ELR (cell line): ENCODE measurements at places on chromosomes 4 and X.

DNA sequence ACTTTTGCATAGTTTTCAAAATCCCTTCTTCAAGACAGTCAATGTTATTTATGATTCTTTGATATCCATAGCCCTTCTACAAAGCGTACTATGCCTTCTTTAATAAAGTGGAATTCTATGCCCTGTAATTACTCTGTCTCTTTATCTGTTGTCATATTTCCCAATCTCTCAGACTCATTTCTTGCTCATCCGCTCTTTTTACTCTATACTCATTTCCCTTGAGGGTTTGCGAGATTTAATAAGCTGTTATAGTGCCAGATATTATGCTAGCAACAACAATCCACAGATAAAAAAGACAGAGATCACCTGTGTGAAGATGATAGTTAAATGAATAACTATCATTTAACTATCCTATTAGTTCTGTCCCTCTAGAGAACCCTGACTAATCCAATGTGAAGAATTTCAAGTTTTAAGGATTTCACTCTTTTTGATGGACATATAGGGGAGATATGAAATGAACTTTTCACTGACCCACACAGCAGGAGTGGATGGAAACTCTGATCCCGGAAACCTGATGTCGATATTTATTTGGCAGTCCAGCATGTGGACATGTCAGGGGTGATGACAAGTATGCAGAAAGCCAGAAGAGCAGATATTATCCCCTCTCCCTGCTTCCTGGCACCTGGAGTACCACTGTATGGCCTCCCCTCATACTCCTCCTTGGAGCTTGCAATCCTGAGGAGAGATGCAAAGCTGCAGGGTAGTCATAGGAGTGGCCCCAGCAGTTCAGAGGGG lies 49.7 kb downstream of the TMEM156 start:
- DNase-seq, result no peak

DNA sequence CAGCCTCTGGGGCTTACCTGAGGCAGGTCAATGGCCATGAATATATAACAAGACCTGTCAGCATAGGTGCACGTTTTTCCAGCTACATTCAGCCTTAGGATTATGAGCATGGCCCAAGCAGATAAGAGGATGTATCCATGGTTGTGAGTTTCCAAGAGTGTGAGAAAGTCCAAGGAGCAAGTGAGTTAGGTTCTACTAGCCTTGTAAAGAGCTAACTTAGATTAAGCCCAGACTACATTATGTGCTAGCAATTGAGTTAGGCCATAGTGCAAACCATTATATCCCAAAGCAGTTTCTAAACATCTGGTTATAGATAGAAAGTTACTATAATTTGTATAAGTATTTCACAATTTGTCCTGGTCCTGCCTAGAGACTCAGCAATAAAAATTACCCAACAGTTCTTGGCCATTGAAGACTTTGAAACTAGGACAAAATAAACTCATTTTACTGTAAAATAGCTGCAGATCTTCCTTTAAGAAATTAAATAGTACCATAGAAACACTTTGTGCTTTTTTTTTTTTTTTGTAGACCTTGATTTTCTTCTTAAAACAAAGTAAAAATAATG lies 312.0 kb downstream of the CAMK2D start:
- no peak for DNase-seq

GRCh38 chr4:10019521-10020051 lies 1.7 kb downstream of the SLC2A9 start:
- no peak for DNase-seq

- DNase-seq, result no peak
Observed at GRCh38 chrX:63917296-63917695, 132.3 kb upstream of the ARHGEF9 start.

- no peak for DNase-seq
Observed at GRCh38 chr4:40412866-40413795, 78.0 kb downstream of the CHRNA9 start.

DNA sequence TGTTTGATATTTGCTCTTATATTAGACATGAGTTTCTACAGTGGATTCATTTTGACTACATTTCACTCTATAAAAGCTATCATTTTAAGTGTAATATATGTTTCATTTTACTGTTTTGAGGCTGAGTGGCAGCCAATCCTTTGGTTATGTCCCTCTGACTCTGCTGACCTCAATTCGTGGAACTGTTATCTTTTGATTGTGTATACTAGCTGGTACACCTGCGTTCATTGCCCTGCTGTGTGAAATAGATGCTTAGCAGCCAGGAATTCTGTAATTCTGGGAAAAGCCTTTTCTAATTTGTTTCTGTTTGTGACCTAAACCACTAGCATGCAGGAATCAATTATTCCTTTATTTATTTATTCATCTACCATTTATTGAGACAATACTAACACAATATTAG lies 269.4 kb upstream of the CT83 start:
- DNase-seq, result no peak

DNA sequence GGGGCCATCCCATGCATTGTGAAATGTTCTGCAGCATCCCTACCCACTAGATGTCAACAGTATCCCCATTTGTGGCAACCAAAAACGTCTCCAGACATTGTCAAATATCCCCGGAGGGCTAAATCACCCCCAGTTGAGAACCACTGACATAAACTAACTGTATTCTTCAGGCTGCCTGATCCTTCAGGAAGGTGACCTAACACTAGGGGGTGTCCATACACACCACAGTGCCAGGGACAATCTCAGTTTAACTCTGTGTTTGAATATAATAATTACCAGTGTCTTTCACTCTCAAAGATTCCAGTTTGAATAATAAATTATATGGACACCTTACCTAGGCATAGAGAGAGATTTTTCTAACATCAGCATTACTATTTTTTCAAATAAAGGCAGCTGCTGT lies 6.4 kb downstream of the ACE2 start:
- DNase-seq, result peak; percentile 6

DNA sequence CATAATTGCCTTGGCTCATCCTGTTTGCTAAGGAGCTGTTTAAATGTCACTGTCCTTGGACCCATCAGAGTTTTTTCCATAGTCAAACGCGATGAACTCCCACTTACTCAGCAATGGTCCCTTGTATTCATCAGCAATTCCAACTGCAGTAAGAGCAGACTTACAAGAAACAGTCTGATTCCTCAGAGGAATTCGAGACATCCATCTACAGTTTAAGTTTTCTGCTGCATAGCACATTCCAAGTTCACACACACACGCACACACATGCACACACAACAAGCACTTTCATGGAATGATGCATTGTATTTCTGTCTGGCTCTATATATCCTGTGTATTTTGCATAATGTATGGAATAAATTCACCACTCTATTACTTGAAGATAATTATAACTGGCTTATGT lies 32.7 kb upstream of the TMEM150C start:
- DNase-seq, result no peak
